ENCODE measurements at places on chromosomes 13 and 19.
A peak's percentile ranks its signal among the peaks of the same experiment; 100 is the strongest.

GRCh38 chr19:19900139-19900728 lies 512 bp upstream of the ZNF93 start:
- peak; percentile 13 for DNase-seq

DNA sequence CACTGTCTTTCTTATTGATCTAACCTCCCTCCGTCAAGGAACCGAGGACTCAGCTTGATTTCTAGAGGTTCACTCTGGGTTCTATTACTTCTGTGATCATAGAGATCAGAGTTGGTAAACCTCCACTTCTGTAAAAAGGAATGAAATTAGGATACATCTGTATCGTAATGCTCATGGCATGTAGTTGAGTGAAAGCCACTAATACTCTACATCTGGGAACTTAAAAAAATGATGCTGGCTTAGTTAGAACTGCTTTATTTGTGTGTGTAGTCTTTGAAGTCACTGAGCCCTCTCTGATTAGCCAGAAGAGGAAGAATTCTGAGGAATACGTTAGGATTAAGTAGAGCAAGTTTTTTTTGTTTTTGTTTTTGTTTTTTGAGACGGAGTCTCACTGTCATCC lies 140.8 kb downstream of the GGACT start:
- no peak for DNase-seq

DNA sequence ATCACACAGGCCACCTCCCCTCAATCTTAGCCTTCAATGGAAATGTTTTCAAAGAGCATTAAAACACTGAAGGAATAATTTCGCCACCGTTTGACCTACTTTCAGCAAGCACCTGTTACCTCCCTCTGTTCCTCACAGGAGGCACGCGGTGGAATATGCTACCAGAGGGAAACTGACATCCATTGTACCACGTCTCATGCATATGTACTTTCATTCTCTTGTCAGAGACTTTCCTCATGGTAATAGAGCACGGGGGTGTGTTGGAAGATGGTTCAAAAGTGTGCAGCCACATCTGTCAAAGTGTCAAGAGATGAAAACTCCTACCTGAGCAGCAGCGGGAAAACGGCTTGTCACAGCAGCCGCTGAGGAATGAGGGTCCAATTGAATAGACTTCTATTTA lies 143.4 kb downstream of the NALCN start:
- no peak for DNase-seq

DNA sequence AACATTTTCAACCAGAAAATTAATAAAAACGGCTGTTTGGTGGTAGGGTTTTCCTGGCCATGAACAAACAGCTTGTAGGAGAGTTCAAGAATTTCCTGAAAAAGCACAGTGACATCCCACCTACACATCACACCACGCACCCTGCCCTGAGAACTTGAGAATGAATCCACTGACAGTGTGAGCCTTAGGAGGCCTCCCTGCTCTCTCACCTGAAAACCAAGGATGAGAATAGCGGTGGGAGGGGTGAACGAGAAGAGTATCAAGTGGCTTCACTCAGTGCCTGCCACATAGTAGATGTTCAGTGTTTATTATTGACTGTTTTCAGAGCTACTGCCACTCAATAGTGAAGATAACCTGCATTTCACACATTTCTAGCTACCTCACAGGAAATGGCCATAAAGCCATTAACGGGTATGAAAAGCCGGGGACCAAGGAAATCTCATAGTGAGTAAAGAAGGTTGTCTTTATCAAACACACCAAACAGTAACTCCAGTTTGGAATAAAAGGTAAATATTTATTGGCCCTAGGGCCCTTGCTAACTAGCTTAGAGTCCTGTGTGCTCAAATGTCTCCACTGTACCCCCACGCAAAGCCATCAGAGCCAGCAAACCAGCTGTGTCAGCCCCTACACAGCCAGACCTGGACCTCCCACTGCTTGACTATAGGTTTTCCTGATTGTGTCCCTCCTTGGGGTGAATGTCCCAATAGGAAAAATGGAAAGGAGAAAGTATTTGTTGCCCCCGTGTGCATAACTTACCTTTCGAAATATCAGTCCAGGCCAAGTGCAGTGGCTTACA lies 40.6 kb downstream of the TPT1 start:
- DNase-seq, result no peak

DNA sequence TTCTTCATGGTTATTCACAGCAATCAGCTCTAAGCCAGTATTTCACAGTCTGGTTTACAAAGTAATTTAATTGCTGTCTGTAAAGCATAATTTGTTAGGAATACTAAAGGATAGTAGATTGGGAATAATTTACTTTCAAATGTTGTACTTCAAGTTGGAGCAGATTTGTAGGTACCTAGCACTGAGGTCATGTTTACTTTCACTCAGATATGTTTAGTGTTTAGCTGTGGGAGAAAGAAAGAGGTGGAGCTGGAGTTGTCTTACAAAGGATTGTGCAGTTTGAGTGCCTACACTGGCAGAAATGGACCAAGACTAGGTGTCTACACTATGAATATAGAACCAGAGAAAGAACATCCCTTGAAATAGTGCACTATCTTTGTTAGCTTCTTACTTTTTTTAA lies 464.6 kb downstream of the PCDH9 start:
- no peak for DNase-seq

- DNase-seq, result no peak
Measured at GRCh38 chr13:73891805-73892204, 242.4 kb downstream of the KLF12 start.

DNA sequence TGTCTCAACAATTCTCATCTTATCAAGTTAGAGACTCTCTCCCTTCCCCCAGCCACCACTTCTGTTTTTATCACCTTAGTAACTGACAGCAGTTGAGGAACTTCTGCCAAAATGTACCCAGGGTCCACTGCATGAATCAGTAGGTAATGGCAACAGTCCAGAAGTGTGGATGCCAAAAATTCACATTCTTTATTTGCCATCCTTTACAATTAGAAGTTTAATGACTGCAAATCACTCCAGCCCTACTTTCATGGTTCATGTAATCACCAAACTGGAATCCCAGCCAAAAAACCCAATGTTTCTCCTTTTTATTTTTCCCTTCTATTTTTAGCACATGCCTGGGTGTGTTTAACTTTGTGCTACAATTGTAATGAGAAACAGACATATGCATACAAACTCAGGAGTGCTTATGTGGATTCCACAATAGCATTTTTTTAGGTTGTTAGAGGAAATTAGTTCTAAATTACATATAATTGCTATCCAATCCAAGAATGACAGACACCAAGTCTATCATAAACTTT lies 243.5 kb downstream of the RGCC start:
- no peak for DNase-seq

GRCh38 chr19:40714441-40715299 lies 2.0 kb downstream of the COQ8B start:
- DNase-seq, result peak; percentile 95

DNA sequence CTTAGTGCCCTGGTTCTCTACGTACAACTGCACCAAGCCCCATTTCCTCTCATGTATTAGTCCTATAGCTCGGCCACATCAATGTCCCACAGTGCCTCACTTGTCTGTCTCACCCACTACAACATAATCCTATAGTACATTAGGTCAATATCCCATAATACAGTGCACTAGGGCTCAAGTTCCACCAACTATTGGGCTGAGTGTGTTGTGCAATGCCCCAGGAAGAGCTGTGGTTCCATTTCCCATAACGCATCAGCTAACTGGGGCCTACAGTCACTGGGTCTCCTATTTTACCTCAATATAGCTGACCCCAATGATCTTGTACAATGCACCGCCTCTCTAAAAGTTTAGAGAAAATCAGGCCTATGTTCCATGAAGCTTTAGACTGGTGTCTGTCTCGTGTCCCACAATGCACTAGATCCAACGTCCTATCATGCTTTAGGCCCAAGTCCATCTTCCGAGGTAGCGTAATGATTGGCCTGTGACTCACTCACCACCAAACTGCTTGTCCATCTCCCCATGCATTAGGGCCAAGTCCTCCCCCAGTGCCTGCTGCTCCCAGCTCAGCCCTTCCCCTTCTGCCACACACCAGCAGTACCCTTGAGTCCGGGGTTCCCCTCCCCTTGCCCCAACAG lies 21.8 kb downstream of the TSKS start:
- no peak for DNase-seq

- no peak for DNase-seq
Measured at GRCh38 chr19:49222528-49222927, 64.9 kb downstream of the TRPM4 start.

GRCh38 chr13:51811046-51811445 lies 7.1 kb upstream of the DHRS12 start:
- DNase-seq, result no peak

Data from CD4-positive, alpha-beta T cell treated with Interleukin-6 for 4 hours (primary cell).